ENCODE measurements at places on chromosomes 16 and 17.
A peak's percentile ranks its signal among the peaks of the same experiment; 100 is the strongest.

DNA sequence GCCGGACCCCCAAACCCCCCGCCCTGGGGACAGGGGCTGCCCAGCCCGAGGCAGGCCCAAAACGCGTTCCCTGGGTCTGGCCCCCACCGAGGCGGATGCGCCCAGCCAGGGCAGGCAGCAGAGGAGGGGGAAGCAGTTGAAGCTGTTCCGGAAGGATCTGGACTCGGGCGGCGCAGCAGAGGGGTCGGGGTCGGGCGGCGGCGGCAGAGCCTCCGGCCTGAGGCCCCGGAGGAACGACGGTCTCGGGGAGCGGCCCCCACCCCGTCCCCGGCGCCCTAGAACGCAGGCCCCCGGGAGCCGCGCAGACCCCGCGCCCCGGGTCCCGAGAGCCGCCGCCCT, 22.9 kb upstream of the ZFPM1 start:
- DNase-seq, result no peak

DNA sequence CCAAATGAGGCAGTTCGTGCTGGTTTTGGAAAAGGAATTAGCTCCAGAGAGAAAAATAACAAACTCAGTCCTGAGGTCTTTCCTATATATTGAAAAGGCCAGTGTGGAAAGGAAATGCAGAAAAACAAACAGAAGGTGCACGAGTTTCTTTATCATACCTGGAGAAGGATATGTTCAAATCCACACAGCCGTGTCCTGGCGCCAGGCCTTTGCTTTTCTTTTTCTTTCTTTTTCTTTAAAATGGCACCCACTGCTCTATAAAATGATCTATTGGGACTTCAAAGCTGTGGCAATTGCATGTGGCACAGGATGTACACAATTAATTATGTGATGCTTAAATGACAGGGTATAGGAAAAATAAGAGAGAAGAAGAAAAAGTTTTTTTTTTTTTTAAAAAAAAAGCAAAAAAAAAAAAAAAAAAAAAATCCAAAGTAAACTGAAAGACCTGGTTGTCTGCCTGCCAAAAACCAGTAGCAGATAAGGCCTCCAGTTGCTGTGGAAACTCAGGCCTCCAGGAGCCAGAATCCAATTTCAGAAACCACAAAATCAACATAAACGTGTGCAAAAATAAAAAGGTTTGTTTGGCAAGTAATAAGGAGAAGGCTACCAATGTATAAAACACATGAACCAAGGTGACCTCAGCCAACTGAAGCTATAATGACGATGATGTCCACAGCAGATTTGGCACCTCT, 957.6 kb upstream of the SOX9 start:
- DNase-seq, result no peak

DNA sequence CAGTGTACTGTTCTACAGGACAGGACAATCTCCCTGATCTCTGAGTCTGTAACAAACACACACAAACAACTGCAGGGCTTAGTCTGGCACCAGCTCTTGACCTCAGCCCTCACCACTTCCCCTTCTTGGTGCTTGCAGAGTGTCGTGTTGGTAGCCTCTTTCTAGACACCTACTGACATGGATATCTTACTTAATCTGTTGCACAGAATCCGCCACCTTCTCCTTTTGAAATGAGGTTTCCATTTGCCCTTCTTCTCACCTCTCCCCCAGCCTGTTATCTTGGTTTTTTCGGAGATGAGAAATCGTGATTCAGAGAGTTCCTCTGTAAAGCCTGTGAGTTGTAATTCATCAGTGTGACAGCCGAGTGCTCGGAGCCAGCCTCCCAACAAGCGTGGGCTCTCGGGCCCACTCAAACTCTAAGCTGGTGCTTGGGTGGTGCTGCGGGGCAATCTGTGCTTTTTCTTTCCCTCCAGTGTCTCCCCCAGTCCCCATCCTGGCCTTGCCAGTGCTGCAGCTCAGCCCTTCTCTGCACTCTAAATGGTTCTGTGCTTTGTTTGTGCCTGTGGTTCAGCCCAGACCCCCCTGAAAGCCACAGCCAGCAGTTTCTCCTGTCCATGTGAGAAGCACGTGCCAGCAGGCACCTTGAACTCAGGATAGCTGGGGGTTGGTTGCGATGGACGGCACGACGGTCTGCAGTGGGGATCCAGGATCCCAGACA, 28.1 kb downstream of the KIAA0513 start:
- DNase-seq, result peak; percentile 58

DNA sequence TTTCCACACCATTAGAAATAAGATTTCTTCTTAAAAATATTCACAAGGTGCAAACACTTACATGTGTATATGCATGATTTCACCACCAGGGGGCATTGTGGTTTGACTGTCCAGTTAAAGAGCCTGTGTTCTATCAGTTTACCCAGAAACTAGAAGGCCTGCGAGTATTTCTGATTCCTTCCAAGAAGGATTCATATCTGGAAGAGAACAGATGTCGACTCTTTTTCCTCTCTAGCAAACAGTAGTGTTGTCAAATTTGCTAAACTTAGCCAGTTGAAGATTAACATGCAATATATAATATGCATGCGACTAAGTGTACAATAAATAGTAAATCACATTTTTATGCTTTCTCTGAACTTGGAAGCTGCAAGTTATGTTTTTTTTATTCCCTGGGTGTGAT, 404.1 kb downstream of the WWOX start:
- DNase-seq, result peak; percentile 49

GRCh38 chr17:36092230-36092629, 2.3 kb upstream of the CCL3 start:
- DNase-seq, result peak; percentile 22

GRCh38 chr16:17053536-17054160, 417.1 kb downstream of the XYLT1 start:
- no peak for DNase-seq

- no peak for DNase-seq
Measured at GRCh38 chr16:14497245-14498082, 132.6 kb downstream of the PARN start.

GRCh38 chr17:9219631-9220397, 198.5 kb downstream of the NTN1 start:
- no peak for DNase-seq

DNA sequence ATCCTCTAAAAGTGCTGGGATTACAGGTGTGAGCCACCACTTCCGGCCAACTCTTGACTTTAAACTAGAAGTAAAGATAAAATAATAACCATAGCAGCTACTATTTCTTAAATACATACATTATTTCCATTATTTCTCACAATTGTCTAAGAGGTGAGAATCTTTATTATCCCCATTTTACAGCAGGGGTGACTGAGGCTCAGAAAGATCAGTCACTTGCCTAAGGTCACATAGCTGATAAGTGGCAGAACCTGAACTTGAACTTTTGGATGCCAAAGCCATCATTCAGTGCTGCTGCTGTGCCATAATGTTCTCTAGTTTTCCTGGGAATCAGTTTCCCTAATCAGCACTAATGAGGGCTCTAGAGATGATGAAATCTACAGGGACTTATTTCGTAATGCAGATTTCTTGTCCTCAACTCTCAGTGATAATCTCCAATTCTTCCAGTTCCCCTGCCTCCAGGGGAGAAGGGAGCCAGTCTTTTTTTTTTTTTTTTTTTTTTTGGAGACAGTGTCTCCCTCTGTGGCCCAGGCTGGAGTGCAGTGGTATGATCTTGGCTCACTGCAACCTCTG, 25.2 kb upstream of the GPRC5B start:
- DNase-seq, result no peak

DNA sequence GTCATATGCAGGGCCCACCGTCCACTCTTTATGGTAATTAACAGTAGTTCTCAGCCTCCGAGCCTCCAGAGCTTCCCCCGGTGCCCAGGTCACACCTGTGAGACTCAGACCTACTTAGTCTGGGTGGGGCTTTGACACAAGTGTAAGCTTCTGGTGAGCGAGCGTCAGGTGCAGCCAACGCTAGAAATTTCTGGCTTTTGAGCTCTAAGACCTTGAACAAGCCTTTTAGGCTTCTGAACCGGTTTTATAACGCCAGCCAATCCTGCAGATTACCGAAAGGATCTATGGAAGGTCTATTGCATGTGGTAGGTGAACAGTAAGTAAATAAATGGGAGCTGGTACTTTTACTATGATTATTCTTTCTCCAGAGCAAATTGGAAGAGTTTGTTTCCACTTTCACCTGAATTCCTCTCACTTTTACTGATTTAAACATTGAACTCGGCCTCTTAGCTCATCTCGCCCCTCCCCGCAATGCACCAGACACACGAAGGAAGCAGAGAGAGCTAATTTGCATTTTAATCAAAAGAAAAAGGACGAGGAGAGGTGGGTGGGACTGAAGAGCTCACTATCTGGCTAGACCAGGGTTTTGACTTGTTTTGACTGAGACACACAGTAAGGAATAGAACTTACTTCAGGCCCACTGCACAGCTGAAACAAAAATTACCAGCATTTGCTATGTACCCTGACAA, 47.1 kb downstream of the ABAT start:
- DNase-seq, result no peak

DNA sequence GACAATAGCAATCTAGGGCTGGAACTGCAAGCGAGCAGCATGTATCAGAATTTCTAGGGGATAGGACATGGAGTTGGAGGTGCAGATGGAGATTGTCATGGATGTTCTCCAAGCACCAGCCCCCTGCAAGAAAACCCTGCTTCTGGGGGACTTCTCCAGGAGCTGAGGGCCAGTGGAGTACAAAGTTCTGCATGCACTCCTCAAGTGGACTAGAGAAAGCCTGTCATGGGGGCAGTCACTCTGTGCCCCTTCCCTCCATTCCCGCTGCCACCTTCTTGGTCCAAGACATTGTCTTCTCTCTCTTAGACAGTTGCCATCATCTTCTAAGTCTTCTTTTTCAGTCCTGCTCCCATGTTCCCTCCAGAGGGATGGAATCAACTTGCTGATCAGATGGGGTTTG, 87.9 kb downstream of the AIPL1 start:
- no peak for DNase-seq

DNA sequence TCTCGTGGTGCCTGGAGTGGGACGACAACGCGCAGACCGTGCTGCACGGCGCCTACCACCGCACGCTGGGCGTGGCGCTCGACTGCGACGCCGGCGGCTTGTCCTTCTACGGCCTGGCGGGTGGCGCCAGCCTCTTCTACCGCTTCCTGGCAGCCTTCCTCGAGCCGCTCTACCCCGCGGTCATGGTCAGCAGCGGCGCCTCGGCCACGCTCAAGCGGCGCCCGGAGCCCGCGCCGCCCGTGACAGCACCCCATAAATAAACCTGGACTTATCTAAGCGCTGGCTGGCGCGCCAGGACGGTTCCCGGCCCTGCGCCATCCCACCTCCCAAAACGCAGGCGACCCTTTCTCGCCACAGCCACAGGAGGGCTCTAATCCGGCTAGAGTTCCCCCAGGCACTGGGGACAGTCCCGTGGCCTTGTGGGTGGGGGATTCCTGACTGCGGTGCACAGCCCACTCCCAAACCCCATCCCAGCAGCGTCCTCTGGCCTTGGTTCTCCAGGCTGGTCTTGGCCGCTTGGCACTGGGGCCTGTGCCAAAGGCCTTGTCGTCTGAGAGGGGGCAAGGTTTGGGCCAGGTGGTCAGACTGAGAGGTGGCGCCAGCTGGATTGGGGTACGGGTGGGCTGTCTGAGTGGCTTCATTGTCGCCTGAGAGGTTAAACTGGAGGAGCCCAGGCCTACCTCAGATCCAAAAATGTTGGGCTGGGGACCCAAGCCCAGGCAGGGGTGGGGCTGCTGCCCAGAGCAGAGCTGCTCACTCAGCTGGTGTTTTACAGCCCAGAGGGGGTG, 10.1 kb upstream of the SLC16A5 start:
- DNase-seq, result no peak

GRCh38 chr16:27327586-27327915, 13.8 kb downstream of the IL4R start:
- no peak for DNase-seq

- DNase-seq, result no peak
Measured at GRCh38 chr17:38579934-38580333, 25.8 kb downstream of the SRCIN1 start.

GRCh38 chr17:51224402-51225262, 35.2 kb downstream of the MBTD1 start:
- no peak for DNase-seq

DNA sequence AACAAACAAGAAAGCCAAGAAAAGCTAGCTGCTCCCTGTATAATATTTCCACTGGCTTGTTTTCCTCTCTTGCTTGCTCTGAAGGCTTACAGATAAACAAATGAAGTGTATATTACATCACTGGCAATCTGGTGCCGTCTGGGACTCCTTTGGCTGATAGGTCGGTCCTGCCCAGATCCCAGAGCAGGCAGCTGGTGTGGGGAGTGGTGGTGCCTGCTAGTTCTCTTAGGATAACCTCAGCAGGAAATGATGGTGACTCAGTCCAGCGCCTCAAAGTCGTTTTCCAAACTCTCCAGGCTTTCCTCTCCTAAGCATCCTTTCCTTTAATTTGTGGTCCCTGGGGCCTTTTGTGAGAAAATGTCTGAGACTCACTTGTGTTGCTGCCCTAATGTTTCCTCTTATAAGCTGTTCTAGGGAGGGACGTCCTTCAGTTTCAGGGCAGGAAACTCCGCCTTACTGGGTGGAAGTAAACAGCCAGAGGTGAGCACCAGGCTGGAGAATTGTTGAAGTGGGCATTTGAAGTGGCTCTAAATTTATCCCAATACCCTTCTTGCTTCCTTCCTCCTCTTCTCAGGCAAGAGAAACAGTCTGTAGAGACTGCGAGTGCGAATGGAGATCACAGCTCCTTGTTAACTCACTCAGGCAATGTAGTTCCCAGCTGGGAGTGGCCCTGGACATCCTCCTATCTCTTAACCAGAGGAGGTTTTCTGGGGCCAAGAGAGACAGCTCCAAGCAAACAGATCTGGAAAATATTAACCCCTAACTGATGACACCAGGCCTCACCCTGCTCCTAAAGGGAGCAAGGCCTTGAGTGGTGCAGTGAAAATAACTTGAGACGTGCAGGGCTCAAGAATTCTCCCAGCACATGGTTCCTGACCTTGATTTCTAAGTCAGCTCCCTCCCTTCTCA, 34.9 kb downstream of the CD300LF start:
- DNase-seq, result no peak

DNA sequence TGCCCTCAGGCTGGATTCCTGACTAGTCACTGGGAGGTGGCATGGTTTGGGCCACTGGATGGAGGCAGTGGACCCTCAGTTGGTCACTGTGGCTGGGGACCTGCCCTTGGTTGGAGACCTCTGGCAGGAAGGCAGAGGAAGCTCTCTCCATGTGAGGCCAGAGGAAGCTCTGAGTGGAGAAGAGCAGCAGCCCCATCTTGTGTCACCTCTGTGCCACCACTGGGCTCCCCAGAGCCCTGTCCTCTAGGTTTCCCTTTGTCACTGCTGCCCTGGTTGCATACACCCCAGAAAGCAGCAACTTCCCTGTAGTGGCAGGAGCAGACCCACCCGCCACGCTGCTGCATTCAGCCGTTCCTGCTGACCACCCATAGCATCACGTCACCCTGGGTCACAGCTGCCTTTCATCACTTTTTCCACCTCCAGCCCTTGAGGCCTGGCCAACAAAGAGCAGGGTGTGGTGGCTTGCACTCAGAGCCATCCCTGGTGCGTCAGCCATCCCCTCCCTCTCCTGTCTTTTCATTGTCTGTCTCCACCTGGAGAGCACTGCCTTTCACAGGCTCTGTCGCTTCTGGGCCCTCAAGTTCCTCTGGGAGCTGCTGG, 11.9 kb downstream of the CTRL start:
- no peak for DNase-seq

Measured in activated CD4-positive, alpha-beta T cell treated with anti-CD3 and anti-CD28 coated beads, Interleukin-2, amount 50 U/mL, for 24 hours (primary cell).